Kidney epithelial cell (primary cell): ENCODE measurements at places on chromosomes 3 and 15.

DNA sequence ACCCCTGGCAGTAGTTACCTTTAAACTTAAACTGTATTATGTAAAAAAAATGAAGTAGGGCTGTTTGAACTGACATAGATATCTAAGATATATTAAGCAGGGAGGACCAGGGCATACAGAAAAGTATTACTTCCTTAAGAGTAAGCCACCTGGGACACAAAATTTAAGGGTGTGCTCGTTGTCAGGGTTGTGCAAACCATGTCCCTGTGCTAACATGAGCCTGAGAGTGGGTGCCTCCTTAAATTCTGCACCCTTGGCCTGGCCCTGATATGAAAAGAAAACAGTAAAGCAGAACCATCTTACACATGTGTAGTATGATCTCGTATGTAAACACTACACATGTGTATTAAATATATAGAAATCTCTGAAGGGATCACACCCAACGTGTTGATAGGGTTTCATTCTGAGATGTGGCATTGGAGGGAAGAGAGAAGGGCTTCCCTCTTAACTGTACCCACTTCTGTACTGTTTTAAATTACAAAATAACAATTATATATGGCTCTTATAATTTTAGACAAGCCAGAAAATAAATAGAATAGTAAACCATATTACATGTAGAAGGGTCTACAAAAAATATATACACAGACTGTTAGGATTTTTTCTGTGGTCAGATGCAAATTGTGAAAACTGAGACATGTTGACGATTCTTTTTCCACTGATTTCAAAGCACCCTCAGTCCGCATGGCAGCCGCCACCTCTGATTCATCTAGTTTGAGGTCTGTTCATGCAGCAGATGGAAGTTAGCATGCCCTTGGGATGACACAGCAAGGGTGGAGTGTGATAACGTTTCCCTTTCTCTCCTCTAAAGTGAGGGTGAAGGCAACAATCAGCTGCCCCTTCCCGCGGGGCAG lies 400.8 kb upstream of the PROK2 start:
- DNase-seq: peak; percentile 34

DNA sequence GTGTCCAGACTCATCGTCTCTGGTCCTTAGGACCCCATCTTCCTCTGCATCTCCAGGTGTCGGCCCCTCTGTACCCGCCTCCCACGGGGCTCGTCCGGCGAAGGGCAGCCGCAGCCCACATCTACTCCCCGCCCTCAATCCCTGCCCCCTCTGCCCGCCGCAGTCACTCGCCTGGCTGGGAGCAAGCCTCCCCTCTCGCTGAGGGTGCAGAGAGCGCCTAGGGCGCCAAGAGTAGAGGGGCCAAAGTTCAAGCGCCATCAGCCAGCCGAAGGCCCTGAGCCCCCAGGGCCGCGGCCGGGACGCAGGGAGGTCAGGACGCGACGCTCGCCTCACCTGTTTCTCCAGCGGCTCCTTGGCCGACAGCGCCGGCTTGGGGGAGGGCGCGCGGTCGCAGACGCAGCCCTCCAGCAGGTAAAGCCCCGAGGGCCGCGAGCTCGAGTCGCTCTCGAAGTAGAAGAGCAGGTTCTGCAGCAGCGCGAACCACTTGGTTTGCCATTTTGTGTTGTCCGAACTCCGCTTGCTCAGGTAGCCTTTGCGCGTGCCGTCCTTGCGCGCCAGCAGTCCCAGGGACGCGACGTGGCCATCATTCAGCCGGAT lies 592 bp downstream of the RASGRF1 start:
- no peak for DNase-seq

DNA sequence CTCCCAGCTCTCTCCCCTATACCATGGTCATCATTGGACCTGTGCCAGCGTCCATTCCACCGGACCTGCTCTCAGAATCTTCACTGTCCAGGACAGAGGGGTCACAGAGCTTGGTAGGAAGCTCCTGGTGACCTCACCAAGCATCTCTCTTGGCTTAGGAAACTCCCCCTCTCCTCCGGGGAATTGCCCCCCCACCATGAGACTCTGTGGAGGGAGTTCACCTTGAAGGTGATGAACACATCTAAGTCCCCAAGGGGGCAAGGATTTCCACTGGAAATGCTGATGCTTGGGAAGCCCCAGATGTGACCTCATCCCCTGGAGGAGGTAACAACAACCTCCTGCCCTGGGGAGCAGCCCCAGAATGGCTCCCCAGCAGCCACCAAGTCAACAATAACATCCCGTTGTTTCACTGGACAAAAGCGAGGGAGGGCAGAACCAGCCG lies 3.2 kb downstream of the SEMA7A start:
- no peak for DNase-seq

GRCh38 chr3:176075046-176075445 lies 1122.2 kb downstream of the TBL1XR1 start:
- DNase-seq: no peak

DNA sequence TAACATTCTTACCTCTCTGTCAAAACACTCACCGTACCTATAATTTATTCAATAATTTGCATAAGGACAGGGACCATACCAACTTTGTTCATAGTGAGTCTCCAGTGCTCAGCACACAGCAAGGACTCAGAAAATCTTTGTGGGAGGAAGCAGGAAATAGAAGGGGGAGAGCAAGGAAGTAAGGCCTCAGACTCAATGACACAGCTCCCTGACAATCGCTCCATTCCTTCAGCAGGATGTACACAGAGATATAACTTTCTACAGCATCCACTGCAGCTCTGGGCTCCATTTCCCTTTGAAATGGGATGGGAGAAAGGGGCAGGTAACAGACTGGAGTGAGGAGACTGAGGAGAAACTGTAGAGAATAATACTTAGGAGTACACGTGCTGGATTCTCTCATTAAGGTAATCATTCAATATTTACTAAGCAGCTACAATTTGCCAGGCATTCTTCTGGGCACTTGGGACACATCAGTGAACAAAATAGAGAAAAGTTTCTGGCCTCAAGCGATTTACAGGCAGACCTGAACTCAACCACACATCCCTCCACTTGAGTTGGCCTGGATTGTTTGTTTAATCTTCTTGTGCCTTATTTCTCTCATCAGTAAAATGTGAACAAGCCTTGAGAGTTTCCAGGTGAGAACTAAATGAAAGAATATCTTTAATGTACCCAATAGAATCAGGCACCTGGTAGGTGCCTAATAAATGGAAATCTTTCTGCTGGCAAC lies 330.3 kb upstream of the THBS1 start:
- DNase-seq: no peak

DNA sequence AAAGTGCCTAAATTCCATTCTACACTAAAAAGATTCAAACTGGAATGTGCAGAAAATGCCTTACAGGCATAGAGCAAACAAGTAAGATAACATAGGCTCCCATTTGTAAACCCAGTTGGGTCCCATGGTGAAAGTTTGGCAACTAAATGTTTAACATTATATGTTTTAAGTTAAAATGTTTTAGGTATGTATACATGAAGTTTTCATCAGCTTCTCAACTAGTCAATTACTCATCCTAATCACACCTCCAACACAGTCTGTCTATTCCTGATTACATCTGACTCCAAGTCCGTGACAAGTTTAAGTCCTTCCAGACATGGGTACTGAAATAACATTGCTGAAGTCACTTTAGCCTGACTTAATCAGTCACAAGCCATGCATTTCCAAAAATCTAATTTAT lies 25.0 kb downstream of the MYLK start:
- no peak for DNase-seq
